ENCODE measurements at places on chromosomes 6 and 20. TPM values are rescaled to one million over a fixed set of nuclear protein-coding genes. Genes with fewer than 3 reads are reported as not detected.

- H3K4me1 ChIP-seq: no peaks in the 10 kb centered on the region
- H3K4me3 ChIP-seq: no peak overlapping the region
- no peak overlapping the region for H3K27ac ChIP-seq
- no peaks in the 10 kb centered on the region for H3K27me3 ChIP-seq
Observed at GRCh38 chr6:39471954-39472659, 149.6 kb upstream of the KCNK16 start.

- no peak for DNase-seq
- H3K27ac ChIP-seq: no peak overlapping the region
- no peak overlapping the region for H3K4me3 ChIP-seq
- H3K4me1 ChIP-seq: no peaks in the 10 kb centered on the region
- H3K36me3 ChIP-seq: no peaks in the 10 kb centered on the region
Observed at GRCh38 chr6:101259505-101259904, 134.0 kb upstream of the GRIK2 start.

DNA sequence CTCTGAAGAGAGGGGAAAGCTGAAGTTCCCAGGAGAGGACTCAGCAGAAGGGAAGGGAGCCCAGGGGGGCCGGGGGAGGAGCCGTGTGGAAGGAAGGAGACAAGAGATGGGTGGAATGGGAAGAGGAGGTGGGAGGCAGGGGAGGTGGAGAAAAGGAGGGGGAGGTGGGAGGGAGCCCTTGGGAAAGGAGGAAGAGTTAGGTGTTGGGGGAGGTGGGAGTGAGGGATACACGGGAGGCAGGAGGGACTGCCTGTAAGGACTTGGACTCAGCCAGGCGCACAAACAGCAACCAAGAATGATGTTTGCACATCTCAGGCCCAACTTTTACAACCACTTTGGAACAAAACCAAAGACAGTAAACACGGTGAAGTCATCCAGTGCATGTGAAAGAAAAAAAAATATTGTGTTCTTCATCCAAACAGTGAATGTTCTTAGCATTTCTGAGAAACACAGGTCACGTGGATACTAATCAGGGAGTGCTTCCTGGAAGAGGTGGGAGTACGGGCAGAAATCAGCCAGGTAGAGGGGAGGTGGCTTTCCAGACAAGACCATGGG is 17.4 kb upstream of the LSM14B start:
- H3K36me3 ChIP-seq: no peaks in the 10 kb centered on the region
- no peak overlapping the region for H3K4me3 ChIP-seq
- no peak overlapping the region for H3K27ac ChIP-seq
- DNase-seq: no peak
- H3K4me1 ChIP-seq: peaks cover 4% of the 10 kb centered on the region

DNA sequence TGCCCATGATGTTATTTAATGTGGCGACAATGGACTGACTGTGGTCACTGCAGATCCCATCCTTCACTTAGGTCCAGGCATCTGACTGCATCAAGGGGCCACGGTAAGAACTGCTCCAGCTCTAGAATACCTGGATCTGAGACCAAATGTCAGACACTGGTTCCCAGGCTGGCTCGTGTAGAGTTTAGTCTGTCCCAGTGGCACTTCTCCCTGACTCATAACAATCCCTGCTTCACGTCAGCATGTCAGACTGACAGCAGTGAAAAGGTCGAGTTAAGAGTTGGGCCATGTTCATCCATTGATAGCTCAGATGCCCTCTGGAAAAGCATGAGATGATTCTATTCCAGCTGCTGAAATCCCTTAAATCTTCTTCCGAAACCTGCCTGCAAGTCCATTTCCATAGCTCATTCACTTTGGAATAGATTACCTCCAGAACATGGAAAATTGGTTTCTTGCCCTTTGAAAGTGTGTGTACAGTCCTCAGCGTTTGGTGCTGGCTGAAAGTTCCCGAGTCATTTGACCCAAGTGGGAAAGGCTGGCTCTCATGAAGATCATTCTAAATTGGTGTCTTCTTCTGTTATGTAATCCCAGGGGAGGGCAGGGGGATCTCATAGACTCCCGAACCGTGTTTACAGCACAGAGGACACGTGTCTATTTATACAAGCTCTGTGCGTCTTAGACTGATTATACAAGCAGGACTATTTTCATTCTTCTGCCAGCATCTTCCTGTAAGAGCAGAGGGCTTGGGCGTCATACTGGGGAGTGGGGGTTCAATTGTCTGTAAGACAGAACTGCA is 160.8 kb downstream of the ZDHHC14 start:
- peak overlapping the region; percentile 18 for H3K27ac ChIP-seq
- no peak for DNase-seq
- H3K4me3 ChIP-seq: no peak overlapping the region
- H3K4me1 ChIP-seq: peaks cover 5% of the 10 kb centered on the region
- no peaks in the 10 kb centered on the region for H3K36me3 ChIP-seq
- H3K27me3 ChIP-seq: no peaks in the 10 kb centered on the region

DNA sequence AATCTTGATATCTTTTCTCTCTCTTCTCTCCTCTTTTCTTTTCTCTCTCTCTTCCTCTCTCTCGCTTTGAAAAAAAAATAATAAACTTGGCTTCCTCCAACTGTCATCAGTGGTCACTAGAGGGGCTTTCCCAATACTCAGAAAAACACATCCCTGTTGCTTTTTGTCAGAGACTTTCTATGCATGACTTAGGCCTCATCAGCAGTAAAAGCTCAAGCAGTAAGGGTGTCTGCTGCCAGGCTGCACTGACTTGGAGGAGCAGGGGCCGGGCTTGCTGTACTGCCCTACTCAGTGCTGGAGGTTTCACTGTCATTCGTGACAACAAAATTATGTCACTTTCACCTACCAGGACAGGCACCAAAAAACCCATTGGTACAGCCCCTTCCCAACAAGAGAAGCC is 272.0 kb downstream of the ADGB start:
- H3K36me3 ChIP-seq: no peaks in the 10 kb centered on the region
- no peaks in the 10 kb centered on the region for H3K27me3 ChIP-seq
- H3K4me1 ChIP-seq: no peaks in the 10 kb centered on the region
- no peak overlapping the region for H3K27ac ChIP-seq
- no peak overlapping the region for H3K4me3 ChIP-seq
- no peak for DNase-seq

The MYB gene
- total RNA-seq: 10.0 TPM

- DNase-seq: no peak
- no peak overlapping the region for H3K27ac ChIP-seq
- no peaks in the 10 kb centered on the region for H3K36me3 ChIP-seq
- no peaks in the 10 kb centered on the region for H3K27me3 ChIP-seq
Observed at GRCh38 chr6:121143476-121143875, 190.8 kb downstream of the TBC1D32 start.

GRCh38 chr6:52571099-52571755 is 5.6 kb downstream of the TRAM2 start:
- H3K27me3 ChIP-seq: no peaks in the 10 kb centered on the region
- no peak overlapping the region for H3K27ac ChIP-seq
- H3K4me3 ChIP-seq: no peak overlapping the region

- H3K27me3 ChIP-seq: no peaks in the 10 kb centered on the region
- DNase-seq: no peak
- no peak overlapping the region for H3K27ac ChIP-seq
- no peaks in the 10 kb centered on the region for H3K4me1 ChIP-seq
- H3K4me3 ChIP-seq: no peak overlapping the region
- H3K36me3 ChIP-seq: no peaks in the 10 kb centered on the region
Observed at GRCh38 chr6:118017301-118017848, 110.3 kb downstream of the SLC35F1 start.

DNA sequence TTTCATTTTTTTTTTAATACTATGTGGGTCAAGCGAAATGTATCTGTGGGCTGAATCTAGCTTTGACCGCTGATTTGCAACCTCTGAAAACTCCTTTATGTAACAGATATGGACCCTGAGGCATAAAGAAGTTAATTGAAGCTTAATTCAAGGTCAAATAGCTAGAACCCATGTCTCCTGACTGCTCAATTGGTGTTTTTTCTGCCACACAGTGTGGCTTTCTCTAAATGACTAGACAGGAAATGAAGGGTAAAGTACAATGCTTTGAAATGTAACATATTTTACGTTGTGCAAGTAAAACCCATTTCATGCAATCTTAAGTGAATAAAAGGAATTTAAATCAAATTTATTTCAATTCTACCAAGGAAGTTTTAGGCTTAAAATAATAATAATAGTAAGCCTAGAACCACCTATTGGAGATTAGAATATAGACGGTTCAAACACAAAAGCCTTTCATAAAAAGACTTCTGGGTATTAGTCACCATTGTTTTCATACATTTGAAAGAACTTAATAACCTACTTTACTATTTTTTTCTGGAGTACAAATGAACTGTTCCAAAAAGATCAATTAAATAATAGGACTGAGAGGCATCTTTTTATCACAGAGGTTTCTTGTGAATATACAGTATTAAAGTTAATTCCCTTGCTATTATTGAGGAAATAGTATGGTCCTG is 279.8 kb downstream of the EPHA7 start:
- no peaks in the 10 kb centered on the region for H3K36me3 ChIP-seq
- H3K27ac ChIP-seq: no peak overlapping the region
- H3K27me3 ChIP-seq: no peaks in the 10 kb centered on the region
- H3K4me3 ChIP-seq: no peak overlapping the region
- H3K4me1 ChIP-seq: no peaks in the 10 kb centered on the region

GRCh38 chr20:23667666-23668065 is 21.2 kb downstream of the CST4 start:
- H3K36me3 ChIP-seq: no peaks in the 10 kb centered on the region
- no peak overlapping the region for H3K27ac ChIP-seq
- no peak overlapping the region for H3K4me3 ChIP-seq
- no peak for DNase-seq
- no peaks in the 10 kb centered on the region for H3K4me1 ChIP-seq
- no peaks in the 10 kb centered on the region for H3K27me3 ChIP-seq

The MYO6 gene
- total RNA-seq: 60.2 TPM

The TMEM14B gene
- 86.7 TPM for total RNA-seq

GRCh38 chr6:112259337-112259675 is 4.9 kb upstream of the LAMA4 start:
- H3K4me3 ChIP-seq: no peak overlapping the region
- H3K27ac ChIP-seq: no peak overlapping the region
- no peak for DNase-seq
- H3K4me1 ChIP-seq: no peaks in the 10 kb centered on the region
- H3K27me3 ChIP-seq: no peaks in the 10 kb centered on the region
- H3K36me3 ChIP-seq: no peaks in the 10 kb centered on the region

GRCh38 chr20:2361035-2361593 is 19.6 kb upstream of the TGM6 start:
- H3K27me3 ChIP-seq: no peaks in the 10 kb centered on the region
- no peak overlapping the region for H3K27ac ChIP-seq
- H3K36me3 ChIP-seq: no peaks in the 10 kb centered on the region
- H3K4me1 ChIP-seq: no peaks in the 10 kb centered on the region
- no peak for DNase-seq

DNA sequence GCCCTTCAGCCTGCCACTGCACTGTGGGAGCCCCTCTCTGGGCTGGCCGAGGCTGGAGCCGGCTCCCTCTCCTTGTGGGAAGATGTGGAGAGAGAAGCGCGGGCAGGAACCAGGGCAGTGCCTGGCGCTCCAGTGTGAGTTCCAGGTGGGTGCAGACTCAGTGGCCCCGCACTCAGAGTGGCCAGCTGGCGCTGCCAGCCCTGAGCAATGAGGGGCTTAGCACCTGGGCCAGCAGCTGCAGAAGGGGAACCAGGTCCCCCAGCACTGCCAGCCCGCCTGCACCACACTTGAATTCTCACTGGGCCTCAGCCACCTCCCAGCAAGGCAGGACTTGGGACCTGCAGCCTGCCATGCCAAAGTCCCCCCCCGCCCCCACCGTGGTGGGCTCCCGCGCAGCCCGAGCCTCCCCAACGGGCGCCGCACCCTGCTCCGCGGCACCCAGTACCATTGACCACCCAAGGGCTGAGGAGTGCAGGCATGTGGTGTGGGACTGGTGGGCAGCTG is 205.9 kb downstream of the CLVS2 start:
- no peak for DNase-seq
- H3K27me3 ChIP-seq: no peaks in the 10 kb centered on the region
- no peaks in the 10 kb centered on the region for H3K4me1 ChIP-seq
- no peak overlapping the region for H3K27ac ChIP-seq
- H3K4me3 ChIP-seq: no peak overlapping the region

The STAU1 gene
- 82.4 TPM for total RNA-seq

The TRIM15 gene
- 19.8 TPM for total RNA-seq

DNA sequence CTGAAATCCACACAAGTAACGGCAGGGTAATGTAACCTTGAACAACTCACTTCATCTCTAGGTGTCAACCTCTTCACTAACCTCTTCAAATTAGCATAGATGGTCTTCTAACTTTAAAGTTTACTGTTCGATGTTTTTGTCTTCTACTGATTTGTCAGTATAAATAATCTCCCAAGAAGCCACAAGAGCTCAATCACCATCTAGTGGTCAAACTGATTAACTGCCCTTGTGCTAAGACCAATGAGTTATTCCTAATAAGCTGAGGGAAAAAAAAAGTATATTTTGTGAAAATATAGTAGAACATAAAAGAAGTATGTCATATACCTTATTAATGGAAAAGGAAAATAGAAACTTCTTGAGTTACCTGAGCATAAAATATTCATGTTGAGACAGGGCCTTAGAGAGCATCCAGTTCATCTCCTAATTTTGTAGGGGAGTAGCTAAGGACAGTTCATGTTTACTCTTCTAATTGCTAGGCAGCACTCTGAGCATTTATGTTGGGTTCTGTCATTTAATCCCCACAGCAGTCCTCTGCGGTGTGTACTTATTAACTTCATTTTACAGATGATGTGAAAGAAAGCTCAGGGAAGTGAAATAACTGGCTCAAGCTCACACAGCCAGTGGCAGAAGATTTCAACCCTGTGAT is 317.1 kb downstream of the ESR1 start:
- no peaks in the 10 kb centered on the region for H3K4me1 ChIP-seq
- H3K27ac ChIP-seq: no peak overlapping the region
- no peak for DNase-seq
- no peaks in the 10 kb centered on the region for H3K27me3 ChIP-seq
- H3K36me3 ChIP-seq: no peaks in the 10 kb centered on the region

The CALHM6 gene
- not detected for total RNA-seq

The MOG gene
- total RNA-seq: not detected

DNA sequence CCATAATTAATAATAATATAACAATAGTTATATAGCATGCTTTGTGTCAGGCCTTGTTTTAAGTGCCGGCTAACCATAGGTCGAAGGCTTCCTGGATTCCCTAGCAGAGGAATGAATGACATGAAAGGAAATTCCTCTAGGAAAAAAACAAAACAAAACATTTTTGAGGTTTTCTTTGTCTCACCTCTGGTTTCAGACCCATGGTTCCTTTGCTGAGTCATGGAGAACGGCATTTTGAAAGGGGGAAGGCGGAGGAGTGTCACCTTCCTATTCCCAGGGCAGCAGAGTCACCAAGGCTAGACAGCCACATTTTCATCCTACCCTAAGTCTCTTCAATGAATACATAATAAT is 25.3 kb upstream of the CCND3 start:
- no peaks in the 10 kb centered on the region for H3K27me3 ChIP-seq
- no peak overlapping the region for H3K27ac ChIP-seq
- H3K36me3 ChIP-seq: no peaks in the 10 kb centered on the region
- no peak overlapping the region for H3K4me3 ChIP-seq
- no peak for DNase-seq

The OR2H2 gene
- total RNA-seq: not detected

DNA sequence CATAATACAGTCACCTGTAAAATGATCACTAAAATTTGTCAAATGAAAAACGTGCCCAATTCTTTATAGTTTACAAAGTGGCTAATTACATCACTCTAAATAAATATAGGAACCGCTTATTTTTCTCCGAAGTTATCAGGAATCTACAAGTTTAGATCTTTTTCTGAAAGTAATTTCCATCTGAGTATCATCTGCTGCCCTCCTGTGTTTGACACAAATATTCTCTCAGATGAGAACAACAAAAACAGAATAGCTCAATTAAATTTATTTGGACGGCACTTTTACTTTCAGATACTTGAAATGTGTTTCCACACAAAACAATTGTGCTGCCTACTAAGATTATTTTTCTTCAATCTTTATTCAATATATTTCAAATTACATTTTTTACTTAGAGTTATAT is 5.0 kb downstream of the SF3B5 start:
- H3K4me3 ChIP-seq: no peak overlapping the region
- H3K27ac ChIP-seq: no peak overlapping the region
- H3K27me3 ChIP-seq: no peaks in the 10 kb centered on the region
- peaks cover 13% of the 10 kb centered on the region for H3K4me1 ChIP-seq
